CD4-positive, alpha-beta T cell treated with Interleukin-12 subunit alpha and Interleukin-12 subunit beta, for 1 hour (primary cell): ENCODE measurements at places on chromosomes 4 and X.

GRCh38 chr4:32689518-32689917 lies 1969.3 kb downstream of the PCDH7 start:
- no peak for DNase-seq

DNA sequence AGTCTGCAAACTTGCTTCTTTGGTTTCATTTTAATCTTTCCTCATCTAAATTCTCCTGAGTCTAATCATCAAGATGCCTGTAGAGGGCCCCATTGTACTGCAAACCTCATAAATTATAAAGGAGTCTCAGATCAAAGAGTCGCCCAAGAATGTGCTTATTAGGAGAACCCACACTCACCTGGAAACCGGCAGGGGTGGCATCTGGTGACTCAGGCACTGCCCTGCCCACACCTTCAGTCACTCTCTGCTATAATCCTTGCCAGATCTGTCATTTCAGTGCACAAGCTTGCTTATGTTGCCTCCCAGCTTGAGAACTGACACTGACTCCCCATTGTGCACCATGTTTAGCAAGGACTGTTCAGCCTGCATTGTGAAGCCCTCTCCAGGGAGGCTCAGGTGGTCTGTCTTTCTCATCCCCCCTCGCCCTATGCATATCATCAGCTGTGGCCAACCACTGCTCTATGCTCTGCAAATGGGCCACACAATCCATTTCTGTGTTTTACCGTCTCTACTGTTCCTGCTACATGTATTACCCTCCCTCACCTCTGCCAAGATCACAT lies 12.4 kb downstream of the EPGN start:
- peak; percentile 20 for DNase-seq

DNA sequence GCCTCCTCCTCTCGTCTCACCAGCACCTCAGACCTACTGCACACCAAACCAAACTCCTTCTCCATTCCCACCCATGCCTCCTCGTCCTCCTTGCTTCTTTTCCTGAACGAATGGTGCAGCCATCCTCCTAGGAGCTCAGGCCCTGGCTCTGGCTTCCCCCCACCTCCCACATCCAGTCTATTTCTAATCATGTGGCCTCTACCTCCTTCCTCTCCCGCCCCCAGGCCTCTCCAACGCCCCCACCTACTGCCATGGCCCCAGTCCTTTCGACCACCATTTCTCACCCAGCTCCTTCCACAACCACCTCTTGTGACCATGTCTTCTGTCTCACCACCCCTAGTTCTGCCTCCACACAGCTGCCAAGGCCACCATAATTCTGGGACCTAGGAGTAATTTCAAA lies 127.1 kb downstream of the PJA1 start:
- no peak for DNase-seq

- no peak for DNase-seq
Observed at GRCh38 chr4:1777822-1778641, 15.1 kb upstream of the FGFR3 start.

DNA sequence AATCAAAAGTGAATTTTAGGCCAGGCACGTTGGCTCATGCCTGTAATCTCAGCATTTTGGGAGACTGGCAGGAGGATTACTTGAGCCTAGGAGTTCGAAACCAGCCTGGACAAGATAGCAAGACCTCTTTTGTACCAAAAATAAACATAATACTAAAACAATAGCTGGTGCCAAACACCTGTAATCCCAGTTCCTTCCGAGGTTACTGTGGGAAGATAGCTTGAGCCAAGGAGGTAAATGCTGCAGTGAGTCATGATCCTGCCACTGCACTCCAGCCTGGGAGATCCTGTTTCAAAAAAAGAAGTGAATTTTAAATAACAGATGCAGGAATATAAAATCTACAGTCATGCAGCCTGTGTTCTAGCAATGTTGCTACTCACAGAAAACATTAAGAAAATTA lies 488.3 kb downstream of the PPARGC1A start:
- DNase-seq: no peak

DNA sequence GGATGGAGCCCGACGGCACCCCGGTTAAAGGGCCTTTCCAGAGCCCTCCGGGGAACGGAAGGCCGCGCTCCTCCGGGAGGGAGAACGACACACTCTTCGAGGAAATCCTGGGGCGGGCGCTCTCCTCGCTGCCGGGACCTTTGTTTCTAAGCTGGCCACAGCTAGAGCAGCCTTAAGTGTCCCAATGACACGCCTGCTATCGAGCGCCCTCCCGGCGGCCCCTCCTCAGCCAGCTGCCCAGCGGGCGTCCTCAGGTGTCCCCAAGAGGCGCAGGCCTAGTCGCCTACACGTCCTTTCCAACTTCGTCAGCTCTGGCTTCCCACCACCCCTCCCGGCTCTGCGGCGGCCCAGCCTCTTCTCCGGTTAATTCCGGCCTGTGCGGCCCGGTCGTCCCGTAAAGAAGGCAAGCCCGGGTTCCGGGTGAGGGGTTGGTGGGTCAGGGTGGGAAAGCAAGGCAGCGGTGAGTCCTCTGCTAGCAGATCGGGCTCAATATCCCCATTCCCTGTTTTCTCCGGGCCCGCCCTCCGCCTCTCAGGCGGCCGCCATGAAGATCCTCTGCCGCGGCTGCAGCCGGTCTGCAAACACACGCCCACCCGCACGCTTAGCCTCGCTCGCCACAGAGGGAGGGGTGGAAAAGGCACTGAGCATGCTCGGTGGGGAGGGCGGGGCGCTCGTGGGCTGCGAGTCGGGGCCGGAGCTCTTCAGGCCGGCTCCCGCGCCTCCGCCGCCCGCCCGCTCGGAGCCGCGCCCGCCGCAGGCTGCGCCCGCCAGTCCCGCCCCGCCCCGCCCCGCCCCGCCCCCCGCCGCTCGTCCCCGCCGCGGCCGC lies at the start of gene RAP1GDS1:
Gene RAP1GDS1, plus strand, starts transcription at position 806 of the 826 bp plus-strand sequence. CDS start 182 bp downstream, outside the sequence.
- peak; percentile 92 for DNase-seq

DNA sequence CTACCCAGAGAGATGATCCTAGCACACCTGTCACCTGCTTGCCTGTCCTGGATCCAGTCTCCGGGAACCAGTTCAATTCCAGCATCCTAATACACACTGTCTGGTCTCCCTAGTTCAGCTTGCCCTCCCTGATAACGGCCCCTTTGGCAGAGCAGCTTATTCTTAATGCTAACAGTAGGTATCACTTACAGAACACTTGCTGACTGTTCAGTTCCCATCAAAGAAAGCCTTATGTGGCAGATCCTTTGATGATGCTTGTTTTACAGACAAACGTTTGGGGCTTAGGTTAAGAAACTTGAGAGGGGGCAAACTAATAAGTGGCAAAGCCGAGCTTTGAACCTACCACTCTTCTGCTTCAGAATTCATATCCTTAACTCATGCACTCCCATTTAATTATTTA lies 890 bp downstream of the RASSF6 start:
- DNase-seq: no peak

DNA sequence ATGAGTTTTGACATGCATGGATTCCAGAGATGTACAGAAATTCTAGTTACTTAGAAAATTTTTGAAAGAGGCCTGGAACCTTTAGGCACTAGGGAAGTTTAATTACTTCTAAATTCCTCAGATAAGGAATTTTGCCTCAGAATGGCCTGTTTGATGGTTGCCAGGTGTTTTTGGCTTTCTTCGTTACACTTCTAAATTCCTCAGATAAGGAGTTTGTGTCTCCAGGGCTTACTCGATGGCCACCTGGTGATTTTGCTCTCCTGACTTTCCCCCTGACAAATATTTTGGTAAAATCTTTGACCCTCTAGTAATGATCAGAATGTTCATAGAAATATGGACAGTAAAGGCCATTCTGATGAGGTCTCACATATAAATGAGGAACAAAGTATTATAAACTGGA lies 64.3 kb downstream of the BEX3 start:
- no peak for DNase-seq

- DNase-seq: no peak
Observed at GRCh38 chr4:52421811-52422213, 237.3 kb downstream of the USP46 start.

DNA sequence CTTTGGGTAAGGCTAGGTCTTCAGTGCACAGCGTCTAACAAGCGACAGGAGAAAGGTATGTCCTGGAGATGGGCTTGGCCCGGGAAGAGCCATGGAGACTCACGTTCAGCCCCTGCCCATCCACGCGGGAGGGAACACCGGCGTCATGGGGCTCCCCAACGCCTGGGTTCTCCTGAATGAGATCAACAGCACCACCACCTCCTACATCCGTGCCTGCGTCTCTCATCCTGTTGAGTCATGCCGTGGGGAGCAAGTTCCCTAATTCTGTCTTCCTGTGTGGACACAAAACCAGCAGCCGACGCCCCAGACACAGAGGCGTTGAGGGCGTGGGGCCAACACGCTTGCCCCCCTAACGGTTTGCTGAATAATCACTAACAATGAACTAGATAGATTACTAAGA lies 20.1 kb upstream of the IL3RA start:
- DNase-seq: peak; percentile 34

GRCh38 chr4:34636623-34637022 lies 1607.7 kb downstream of the ARAP2 start:
- DNase-seq: no peak

- no peak for DNase-seq
Observed at GRCh38 chrX:118156254-118156952, 39.8 kb upstream of the KLHL13 start.

- no peak for DNase-seq
Observed at GRCh38 chrX:65586491-65586890, 51.9 kb upstream of the LAS1L start.

DNA sequence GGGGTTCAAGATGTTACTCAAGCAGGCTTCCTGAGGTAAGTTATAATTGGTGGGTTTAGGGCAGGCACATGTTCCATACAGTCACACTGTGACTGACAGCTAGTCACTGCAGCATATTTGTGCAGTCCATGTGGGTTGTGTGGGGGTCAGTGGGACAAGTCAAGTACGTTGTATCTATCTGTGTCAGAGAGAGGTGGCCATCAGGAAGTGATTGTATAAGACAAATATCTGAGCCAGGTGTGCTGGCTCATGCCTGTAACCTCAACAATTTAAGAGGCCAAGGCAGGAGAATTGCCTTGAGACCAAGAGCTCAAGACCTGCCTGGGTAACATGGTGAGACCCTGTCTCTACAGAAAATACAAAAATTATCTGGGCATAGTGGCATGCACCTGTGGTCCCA lies 509.3 kb downstream of the CENPC start:
- no peak for DNase-seq

DNA sequence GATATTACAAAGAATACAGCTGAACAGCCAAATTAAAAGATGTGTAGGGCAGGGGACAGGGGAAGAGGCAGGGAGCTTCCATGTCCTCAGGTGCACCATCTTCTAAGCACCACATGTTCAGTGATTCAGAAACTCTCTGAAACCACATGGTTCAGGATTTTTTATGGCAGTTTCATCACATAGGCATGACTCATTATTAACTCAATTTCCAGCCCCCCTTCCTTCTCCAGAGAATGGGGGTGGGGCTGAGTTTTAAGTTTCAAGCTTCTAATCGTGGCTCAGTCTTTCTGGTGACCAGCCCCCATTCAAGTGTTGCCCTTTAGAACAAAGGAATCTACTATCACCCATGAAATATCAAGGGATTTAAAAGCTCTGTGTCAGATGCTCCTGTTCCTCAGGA lies 317.8 kb upstream of the GALNT7 start:
- DNase-seq: no peak
